H1 (cell line): ENCODE measurements at places on chromosomes 2 and 18. TPM values are rescaled to one million over a fixed set of nuclear protein-coding genes. Genes with fewer than 3 reads are reported as not detected.

Gene TMEM185B
- 12.5 and 13.5 TPM in 2 replicates for total RNA-seq

Gene TRABD2A
- total RNA-seq: 18.6 and 19.7 TPM in 2 replicates

Gene SCN7A
- total RNA-seq: 0.11 and 0.19 TPM in 2 replicates

Gene CD207
- not detected in 2 replicates for total RNA-seq

Gene GNAL
- 18.2 and 18.3 TPM in 2 replicates for total RNA-seq

Gene LIMS3
- total RNA-seq: 2.0 and 2.7 TPM in 2 replicates

Gene SERPINB13
- not detected in 2 replicates for total RNA-seq

Gene LYG1
- total RNA-seq: 0.86 TPM in 1 of 2 replicates, not detected in the other

- no peak for DNase-seq
These were observed 3.0 kb upstream of the CNGA3 start for GRCh38 chr2:98343285-98343684.

DNA sequence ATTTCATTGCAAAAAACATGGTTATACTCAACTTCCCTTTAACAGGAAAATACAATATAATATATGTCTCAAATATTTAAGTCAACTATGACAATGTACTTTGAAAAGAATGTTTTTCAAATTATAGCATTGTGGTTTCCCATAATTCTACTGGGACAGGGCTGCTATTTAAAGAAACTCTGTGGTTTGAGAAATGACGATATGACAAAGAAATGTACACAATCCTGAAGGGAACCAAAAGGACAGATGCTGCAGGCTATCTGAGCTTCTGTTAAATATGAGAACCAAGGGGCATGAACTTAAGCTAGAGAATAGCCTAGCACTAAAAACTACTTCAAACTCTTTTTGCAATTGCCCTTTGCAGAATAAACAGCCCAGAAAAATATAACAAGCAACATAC is 415.9 kb downstream of the GRB14 start:
- DNase-seq: no peak

GRCh38 chr18:64539847-64540246 is 391.0 kb upstream of the LINC00305 start:
- DNase-seq: no peak

GRCh38 chr18:7958897-7959146 is 391.7 kb downstream of the PTPRM start:
- DNase-seq: no peak

- DNase-seq: no peak
These were observed 199.5 kb upstream of the MEIS1 start for GRCh38 chr2:66235428-66235827.

- DNase-seq: no peak
These were observed 65.0 kb upstream of the RPL31 start for GRCh38 chr2:100936972-100937542.

DNA sequence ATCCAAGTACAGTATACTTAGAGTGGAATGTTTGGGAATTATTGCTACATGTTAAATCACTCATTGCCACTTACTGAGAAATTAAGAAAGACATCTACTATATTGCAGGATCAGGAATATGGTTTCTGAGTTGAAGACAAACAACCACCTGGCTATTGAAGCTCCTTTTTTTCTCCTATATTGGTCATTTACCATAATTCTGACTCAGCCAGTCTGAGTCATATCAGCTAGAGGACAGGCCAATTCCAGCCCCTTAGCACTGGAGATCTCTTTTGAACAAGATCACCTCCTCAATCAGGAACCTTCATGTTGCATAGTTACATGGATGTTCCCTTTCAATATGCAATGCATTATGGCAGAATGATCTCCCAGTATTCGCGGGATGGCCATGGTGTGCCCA is 42.7 kb upstream of the CDH19 start:
- DNase-seq: no peak

DNA sequence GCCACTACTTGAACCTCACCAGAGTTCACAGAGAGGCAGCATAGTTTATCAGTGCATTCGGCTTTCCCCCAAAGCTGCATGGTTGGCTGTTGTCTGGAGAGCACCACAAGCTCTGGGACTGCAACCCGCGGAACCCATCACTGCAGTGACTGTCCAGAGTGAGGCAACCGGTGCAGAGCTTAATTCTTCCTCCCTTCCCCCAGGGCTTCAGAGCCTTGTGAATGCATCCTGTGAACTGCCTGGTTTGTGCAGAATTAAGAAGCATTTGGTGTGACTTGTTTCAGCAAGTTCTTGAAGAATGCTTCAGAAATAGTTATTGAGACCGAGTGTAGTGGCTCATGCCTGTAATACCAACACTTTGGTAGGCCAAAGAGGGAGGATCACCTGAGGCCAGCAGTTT is 99.2 kb upstream of the FOSL2 start:
- no peak for DNase-seq

DNA sequence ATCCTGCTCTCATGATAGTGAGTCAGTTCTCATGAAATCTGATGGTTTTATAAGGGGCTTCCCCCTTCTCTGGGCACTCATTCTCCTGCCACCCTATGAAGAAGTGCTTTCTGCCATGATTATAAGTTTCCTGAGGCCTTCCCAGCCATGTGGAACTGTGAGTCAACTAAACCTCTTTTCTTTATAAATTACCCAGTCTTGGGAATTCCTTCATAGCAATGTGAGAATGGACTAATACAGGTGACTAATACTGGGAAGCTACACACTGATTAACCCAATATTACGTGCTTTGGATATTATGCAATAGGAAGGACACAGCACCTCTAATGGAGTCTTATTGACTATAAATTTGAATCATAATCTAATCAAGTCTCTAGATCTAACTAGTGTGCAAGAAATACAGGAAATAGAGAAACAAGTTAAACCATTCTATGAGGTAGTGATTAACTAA is 107.2 kb upstream of the ETAA1 start:
- no peak for DNase-seq

DNA sequence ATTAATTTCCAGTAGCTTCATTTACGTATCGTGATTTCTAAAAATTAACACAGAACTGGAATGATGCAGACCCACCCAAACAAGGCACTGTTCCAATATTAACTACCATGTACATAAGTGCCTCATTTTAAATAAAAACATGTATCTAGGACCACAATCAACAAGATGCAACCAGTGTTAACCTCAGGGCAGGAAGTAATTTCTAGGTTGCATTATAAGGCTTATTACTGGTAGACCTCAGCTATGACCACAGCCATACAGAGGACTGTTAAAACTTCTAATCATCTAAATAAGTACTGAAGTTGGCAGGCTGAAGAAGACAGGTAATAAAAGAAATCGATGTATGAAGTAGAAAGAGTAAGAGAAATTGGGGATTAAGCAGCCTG is 262.9 kb downstream of the HDAC4 start:
- DNase-seq: no peak

DNA sequence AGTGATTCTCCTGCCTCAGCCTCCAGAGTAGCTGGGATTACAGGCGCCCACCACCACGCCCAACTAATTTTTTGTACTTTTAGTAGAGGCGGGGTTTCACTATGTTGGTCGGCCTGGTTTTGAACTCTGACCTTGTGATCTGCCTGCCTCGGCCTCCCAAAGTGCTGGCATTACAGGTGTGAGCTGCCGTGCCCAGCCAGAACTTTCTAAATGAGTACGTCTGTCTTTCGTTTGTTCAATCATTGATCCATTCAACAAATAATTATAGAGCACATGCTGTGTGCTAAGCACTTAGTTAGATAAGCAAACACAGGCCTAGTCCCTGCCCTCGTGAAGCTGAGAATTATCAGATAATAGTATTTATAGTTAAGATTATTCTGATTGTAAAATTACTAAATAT is 56.5 kb downstream of the TTC39C start:
- DNase-seq: no peak

DNA sequence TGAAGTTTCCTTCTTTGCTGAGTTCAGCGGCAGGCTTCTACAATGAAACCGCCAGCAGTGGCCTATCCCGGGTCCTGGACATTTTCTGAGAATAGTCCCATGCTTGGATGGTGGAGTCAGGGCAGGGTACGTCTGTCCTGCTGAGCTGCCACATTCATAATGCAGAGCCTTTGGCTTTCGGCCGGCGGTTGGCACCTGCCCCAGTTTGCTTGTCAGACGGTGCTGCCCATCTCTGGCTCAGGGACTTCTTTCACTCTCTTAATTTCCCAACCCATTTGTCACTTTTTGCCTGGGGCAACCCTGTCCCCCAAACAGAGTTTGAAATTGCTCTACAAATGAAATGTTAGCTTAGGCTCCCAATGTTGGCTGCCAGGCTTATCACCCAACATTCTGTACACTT is 57.2 kb downstream of the SOX11 start:
- no peak for DNase-seq

DNA sequence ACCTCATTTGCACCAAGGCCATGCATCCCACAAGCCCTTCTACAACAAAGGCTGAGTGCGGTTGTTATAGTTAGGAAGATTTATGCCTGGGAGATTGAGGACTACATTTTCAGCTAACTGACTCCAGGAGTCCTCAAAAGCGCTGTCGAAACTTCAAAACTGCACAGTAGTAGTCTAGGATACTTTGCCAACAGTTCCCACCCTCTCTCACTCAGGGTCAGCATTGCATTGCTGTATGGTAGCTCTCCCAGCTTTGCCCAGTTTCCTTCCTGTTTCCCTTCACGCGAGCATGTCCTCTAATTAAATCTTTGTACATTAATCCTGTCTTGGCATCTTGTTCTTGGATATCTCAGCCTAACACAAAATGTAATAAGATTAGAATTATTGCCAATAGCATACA is 420.6 kb upstream of the UBE2E3 start:
- no peak for DNase-seq

DNA sequence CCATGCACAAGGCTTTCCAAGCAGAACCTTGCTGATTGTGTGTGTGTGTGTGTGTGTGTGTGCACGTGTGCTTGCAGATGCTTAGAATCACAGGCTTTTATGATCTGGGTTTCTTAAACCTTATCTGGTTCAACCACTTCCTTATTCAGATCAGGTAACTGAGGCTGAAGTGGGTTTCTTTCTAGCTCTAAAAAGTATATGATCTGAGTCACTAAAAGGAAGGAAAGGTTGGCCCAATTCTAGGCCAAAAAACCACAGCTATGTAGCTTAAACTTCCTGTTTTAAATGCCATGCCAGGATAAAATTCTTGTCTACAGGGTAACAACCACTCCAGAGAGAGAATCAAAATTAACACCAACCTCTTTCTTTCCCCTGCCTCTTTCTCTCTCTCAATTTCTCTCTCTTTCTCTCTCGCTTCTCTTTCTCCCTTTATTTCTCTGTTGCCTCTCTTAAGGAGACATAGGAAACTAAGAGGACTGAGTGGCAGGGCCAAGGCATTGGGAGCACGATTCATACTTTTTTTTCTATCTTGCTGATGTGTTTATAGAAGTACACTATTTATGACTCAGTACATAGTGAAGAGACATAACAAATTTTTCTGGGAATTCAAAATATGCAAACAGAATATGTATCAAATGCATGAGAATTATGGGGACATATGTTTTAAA is 140.3 kb downstream of the TRIB2 start:
- DNase-seq: no peak

DNA sequence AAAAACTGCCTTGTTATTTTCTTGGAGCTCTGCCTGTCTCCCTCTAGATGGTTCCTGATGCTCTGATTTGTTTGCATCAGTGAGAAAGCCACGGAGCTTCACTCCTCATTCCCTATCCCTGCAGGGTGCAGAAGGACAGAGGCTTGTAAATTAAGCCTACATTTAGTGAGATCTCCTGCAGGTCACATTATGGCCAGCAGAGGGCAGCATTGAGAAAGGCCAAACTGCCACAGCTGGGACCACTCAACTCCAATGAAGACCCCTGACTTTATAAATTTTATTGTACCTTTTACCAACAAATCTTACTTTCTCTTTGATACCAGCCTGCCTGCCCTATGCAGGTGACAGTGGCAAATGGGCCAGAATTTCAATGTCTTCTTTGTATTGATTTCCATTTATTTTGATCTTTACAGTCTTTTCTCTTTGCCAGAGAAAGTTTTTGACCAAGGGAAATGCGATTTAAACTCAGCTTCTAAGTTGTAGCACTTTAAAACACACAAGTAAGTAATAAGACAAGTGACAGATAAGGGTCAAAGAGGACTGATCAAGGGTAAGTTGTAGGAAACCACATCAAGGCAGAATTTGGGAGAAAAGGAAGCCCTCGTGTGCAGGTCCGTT is 1029.1 kb upstream of the KLHL29 start:
- no peak for DNase-seq

DNA sequence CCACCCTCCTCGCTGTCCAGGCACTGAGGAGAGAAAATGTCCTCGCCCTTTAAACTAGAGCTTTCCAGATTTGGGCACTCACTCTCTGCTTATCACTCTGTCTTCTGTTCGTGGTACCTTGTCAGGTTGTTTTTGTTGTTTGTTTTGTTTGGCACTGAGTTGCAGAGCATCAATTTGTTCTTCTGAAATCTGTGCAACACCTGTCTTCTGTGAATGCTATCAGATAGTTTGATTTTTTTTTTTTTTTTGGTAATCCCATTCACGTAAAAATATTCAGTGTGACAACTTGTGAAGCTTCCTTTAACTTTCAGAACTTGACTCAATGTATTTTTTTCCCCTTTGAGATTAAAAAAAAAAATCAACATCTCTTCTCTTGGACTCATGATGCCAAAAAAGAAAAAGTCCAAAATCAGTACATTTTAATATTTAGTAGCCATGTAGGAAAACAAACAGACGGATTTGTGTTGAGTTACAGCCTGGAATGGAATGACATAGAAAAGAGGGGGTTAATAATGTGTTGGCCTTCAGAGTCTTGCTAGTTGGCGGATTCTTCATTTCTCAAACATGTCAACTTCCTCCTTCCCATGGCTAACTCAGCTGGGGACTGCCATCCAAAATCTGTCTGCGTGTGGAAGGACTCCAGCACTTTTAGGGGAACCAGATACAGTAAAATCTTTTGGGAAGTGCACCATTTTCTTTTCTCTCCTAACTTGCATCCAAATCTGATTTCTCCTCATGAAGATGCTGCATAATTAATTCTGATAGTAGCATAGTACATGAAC is 1.6 kb downstream of the TMEM178A start:
- no peak for DNase-seq

DNA sequence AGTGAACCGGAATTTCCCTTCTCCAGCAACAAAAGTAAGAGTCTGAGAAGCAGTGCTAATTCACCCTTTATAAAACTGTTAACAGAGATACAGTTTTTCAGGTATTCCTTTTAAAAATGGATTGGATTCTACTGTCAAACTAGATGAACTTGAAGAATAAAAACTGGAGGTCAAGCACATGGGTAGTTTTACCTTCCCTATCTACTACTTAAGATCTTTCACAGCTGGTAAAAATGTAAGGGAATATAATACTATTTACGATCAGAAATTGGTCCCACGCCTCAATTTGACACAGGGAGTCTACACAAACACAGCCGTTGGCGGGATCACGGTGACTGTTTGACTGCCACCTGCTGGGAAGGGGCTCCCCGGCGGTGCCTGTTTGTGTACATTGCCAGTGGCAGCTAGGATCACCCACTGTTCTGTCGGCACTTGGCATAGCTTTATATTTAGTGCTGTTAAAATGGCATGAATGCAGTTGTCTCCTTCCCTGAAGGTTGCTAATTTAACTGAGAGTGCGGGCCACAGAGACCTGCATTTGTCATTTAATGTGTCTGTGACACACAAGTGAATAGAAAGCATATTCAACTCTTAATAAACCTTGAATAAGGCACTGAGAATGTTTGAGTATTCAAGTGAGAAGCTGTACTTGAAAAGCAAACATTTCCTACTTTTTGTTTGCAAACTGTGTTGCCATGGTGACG is 59.5 kb downstream of the ABCG8 start:
- no peak for DNase-seq
